Renal cortical epithelial cell (primary cell): ENCODE measurements at places on chromosomes 6 and 20. TPM values are rescaled to one million over a fixed set of nuclear protein-coding genes. Genes with fewer than 3 reads are reported as not detected.

- no peak for DNase-seq
Measured at GRCh38 chr6:2916158-2916925, 13.2 kb upstream of the SERPINB9 start.

GRCh38 chr6:151067684-151068596 is 171.8 kb upstream of the AKAP12 start:
- peak; percentile 100 for DNase-seq

GRCh38 chr20:10240655-10241054 is 22.0 kb downstream of the SNAP25 start:
- DNase-seq: no peak

DNA sequence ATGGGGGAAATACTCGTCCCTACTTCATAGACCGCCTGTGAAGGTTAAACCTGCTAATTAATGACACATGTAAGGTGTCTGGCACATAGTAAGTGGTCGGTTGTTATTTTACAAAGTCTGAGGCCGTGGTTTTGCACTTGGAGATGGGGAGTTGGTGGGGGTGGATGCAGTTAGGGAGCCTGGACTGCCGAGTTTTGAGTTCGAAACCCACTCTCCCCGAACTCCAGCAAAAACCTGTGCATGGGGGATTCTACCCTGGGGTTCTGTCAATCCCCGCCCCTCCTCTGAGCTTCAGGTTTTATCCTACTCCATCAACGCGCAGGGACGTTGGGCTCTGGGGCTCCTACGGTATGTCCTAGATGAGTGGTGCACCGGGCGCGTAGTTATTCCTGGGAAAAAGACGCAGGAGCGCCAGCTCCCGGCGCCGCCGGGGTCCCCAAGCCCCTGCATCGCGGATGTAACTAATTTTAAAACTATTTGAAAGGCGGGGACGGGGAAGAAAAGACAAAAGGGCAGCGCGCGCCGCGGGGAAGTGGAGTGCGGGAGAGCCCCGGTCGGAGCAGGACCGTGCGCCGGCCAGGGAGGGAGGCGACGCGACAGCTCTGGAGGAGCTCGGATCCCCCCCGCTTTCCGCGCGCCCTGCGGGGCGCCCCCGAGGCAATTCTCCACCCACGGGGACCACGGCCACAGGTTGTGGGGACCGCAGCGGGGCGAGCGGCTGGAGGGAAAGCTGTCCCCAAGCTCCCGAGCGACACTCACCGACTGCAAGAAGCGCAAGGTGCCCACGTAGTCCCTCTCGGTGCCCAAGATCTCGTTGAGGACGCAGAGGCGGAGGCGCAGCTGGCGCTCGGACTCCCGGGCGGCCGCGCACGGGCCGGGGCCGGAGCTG is 672 bp downstream of the PREX1 start:
- DNase-seq: no peak

DNA sequence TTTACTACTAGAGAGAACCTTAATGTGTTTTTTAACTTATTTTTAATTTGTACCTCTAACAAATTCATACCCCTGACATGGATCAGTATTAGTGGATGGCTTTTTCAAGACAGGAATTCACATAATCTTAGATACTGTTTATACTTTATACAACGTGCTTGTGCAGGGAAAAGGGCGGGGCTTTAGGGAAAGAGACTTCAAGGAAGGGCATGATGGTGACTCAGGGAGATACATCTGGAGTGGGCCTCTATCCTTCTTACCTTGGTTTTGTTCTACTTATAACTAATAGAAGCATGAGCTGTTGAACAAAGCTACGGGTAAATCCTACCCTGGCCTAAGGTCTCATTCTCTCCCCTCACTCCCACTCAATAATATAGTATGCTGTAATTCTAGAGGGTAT is 160.8 kb downstream of the C6orf58 start:
- DNase-seq: no peak

GRCh38 chr6:161922631-161923119 is 648.8 kb upstream of the AGPAT4 start:
- peak; percentile 88 for DNase-seq

GRCh38 chr20:8244637-8245036 is 112.6 kb downstream of the PLCB1 start:
- peak; percentile 47 for DNase-seq

GRCh38 chr6:43496370-43497128 is 13.6 kb downstream of the LRRC73 start:
- DNase-seq: peak; percentile 62

GRCh38 chr6:39980839-39981580 is 46.7 kb upstream of the MOCS1 start:
- peak; percentile 58 for DNase-seq

GRCh38 chr6:158475344-158476302 is 84.3 kb upstream of the TMEM181 start:
- peak; percentile 76 for DNase-seq

- no peak for DNase-seq
Measured at GRCh38 chr6:117568831-117569410, 33.4 kb downstream of the GOPC start.

DNA sequence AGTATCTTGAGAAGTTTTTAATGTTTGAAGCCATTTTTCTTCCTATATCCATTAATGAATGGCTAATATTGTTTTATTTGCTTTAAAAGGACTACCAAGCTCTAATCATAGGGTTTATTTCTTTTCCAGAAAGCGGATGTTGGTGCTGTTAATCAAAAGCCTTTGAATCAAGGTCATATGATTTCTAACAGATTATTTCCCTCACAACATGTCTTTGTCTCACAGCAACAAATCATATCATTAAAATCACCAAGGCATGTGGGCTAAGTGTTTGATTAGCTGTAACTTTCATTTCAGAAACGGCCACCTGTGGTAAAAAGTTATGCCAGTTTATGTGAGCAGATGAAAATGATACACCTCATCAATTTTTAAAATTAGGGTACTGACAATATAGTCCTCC is 21.7 kb downstream of the TRAF3IP2 start:
- no peak for DNase-seq

DNA sequence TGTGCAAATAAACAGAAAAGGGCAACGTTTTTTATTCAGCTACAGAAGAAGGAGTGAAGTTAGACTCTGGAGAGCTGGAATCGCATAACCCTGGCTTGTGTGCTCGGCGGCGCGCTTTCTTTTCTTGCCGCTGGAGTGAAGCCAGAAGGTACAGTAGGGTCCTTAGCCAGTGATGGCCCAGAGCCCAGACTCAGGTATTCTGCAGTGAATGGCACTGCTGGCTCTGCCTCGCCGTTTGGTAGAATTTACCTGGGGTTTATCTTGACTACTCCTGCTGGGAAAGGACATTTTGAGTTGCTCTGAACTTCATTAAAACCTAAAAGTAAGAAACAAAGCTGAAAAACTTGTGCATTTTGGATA is 56.9 kb upstream of the TIAM2 start:
- no peak for DNase-seq

GRCh38 chr20:24784607-24785006 is 164.5 kb upstream of the CST7 start:
- no peak for DNase-seq

- DNase-seq: peak; percentile 23
Measured at GRCh38 chr20:34689486-34689885, 12.6 kb upstream of the PIGU start.

DNA sequence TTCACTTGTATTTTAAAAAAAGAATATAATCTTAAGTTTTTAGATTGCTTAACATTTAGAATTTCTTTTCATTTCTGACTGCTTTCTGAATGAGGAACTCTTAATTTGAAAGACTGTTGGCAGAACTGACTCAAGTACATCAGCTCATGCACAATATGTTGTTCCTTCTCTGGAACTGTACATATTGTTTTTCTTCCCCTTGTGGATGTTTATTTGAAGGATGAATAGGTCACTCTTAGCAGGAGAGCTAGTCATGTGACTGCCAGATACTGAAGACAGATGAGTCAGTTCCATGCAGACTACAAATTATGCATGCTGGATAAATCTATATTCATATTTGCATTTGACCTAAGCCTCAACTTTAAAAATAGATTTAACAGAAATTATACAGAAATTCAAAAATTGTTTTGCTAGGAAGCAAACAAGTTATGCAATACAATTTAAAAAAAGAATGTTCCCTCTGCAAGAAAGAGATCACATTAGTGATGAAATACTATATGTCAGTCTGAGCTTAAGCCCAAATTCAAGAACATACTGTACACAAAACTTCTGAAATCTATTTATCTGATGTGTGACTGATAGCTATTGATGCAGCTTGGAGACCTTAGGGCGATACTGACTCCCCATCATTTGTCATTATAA is 1274.9 kb upstream of the GJE1 start:
- peak; percentile 94 for DNase-seq

Gene SOBP
- total RNA-seq: 0.35 and 0.70 TPM in 2 replicates

Gene SLC22A23
- total RNA-seq: 0.35 and 2.4 TPM in 2 replicates

Gene FRK
- 21.7 and 44.4 TPM in 2 replicates for total RNA-seq

Gene TINAG
- 5.9 and 16.5 TPM in 2 replicates for total RNA-seq

Gene TSPO2
- not detected in 2 replicates for total RNA-seq

Gene CALHM5
- total RNA-seq: 0.17 and 0.40 TPM in 2 replicates

Gene TNXB
- 0.75 TPM in 1 of 2 replicates, not detected in the other for total RNA-seq

Gene NT5E
- total RNA-seq: 39.3 and 164 TPM in 2 replicates

Gene ZBTB46
- total RNA-seq: 3.5 and 5.4 TPM in 2 replicates
